GM12891 (cell line): ENCODE measurements at places on chromosomes 4 and X.

GRCh38 chrX:110318664-110318968, 731 bp upstream of the AMMECR1 start:
- DNase-seq = no peak

GRCh38 chr4:140757232-140757630, 1.0 kb upstream of the TBC1D9 start:
- no peak for DNase-seq

DNA sequence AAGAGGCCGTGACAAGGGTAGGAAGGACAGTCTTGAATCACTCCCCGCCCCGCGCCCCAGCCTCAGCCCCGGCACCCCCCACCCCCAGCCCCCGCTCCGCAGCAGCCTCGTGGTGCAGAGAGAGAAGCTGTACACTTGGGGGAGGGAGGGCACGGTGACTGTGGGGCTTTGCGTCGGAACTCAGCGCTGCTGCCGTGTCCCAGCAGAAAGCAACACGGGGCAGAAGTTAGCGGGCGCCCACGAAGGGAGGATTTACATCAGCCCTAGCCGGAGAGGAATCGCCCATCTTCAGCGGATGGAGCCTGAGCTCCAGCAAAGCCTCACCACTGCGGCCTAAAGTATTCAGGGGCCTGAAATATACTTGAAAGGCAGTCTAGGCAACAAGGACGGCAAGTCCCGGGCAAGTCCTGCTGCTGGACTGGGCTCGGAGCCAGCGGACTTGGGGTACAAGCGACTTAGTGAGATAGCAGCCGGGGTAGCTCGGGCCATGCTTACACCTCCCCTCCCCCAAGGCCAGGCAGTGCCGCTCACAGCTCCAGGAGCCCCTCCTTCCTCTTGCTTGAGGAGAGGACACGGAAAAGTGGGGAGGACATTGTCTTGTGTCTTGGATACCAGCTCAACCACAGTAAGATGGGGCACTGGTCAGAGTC, 18.5 kb upstream of the OPN1LW start:
- no peak for DNase-seq

- no peak for DNase-seq
Observed at GRCh38 chr4:119000400-119000799, 111.7 kb downstream of the SYNPO2 start.
